ENCODE measurements at places on chromosomes 7 and 10.

- no peak for DNase-seq
These were observed 131.1 kb downstream of the ADARB2 start for GRCh38 chr10:1605999-1606940.

- DNase-seq, result no peak
These were observed 693.6 kb upstream of the AUTS2 start for GRCh38 chr7:68904630-68905029.

GRCh38 chr10:86979296-86979818, 11.1 kb downstream of the ADIRF start:
- no peak for DNase-seq

GRCh38 chr10:3169271-3169670, 3.3 kb downstream of the PITRM1 start:
- no peak for DNase-seq

All from stimulated activated CD8-positive, alpha-beta memory T cell treated with anti-CD3 and anti-CD28 coated beads, Interleukin-15, amount 100 ng/mL, for 24 hours (primary cell).